Hematopoietic multipotent progenitor cell treated with erythropoietin and hydrocortisone succinate and interleukin-3 and kit ligand, for 17 days (in vitro differentiated cells): ENCODE measurements at places on chromosomes 3 and 15.
A peak's percentile ranks its signal among the peaks of the same experiment; 100 is the strongest.

DNA sequence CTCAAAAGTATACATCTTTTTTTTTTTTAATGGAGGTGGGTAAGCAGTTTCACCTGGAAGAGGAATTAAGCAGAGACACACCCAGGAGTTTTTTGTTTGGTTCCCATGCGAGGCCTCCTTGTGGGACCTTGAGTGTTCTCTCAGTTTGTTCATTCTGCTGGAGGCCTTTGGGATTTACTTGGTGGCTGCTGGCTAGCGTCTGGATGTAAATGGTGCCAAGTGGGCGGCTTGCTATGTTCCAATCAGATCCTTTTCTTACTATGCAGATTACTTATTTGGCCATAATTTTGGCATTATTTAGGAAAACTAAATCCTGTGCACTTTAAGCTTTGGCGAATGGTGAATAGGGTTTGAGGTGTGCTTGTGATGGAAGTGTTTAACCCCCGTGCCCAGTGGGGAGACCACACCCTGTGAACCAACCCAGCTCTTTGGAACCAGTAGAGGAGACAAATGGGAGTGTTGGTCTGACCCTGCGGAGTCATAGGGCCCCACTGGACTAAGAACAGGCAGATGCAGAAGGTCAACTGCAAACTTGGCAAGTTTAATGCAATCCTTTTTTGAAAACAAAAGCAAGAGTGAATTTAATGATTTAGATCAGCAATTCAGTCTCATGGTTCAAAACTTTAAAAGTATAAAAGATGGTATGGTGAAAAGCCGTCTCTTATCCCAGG is 79.4 kb downstream of the EBLN2 start:
- no peak for DNase-seq

- DNase-seq: no peak
Observed at GRCh38 chr3:114666623-114667022, 372.8 kb downstream of the TIGIT start.

DNA sequence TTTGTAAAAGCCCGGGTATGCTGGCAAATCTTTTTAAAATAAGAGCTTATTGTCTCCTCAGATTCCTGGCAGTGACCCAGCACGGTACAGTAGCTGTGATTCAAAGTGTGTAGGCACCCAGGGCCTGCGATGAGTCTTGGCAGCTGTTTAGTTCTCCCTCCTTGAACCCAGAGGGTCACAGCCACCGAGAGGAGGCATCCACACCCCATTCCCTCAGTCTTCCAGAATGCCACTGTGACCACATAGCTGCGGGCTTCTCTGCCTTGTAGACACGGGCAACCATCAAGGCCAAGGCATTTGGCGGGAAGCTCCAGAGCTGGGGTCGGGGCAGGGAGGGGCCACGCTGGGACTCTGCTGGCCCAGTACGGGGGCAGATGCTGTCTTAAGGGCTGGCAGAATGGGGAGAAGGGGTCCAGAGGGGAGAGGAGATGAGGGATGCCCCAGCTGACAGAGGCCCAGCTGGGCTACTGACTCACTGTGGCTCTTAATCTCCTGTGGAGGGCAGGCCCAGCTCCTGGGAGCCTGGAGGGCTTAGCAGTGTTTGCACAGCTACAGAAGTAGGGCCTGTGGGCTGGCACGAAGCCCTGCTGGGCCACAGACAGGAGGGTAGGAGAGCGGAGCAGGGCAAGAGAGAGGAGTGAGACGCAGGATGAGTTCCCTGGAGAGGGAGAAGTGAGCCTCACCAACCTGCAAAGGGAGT is 68.8 kb upstream of the DLG1 start:
- DNase-seq: no peak

DNA sequence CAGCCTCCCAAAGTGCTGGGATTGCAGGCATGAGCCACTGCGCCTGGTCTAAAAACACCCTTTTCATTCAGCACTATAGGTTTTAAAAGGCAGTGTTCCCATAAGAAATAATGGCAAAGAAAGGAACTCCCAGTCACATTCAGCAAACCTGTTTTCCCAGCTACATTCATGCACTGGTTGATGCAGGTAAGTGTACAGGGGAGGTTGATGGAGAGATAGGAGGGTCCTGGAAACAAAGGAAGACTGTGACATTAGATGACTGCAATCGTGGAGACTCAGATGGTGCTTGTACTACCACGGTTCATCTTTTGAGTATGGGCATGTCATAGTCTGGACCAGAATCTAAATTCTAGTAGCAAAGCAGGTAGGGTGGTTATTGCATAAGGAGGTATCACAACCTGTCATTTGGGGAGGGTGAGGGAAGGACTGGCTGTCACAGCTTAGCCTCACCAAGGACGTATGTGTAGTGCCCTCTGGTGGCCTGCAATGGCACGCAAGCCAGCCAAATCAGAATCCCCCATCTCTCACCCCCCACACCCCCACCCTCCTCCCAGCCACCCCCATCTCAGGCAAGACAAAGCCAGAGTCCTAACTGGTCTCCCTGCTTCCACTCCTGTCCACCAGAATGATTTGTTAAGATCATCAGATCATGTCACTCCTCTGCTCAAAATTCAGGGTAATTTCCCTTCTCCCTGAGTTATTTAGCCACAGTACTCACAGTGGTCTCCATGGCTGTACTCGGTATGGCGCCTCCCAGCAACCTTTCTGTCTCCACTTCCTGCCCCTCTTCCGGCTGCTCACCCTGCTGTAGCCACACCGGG is 28.8 kb upstream of the UBL7 start:
- peak; percentile 69 for DNase-seq

DNA sequence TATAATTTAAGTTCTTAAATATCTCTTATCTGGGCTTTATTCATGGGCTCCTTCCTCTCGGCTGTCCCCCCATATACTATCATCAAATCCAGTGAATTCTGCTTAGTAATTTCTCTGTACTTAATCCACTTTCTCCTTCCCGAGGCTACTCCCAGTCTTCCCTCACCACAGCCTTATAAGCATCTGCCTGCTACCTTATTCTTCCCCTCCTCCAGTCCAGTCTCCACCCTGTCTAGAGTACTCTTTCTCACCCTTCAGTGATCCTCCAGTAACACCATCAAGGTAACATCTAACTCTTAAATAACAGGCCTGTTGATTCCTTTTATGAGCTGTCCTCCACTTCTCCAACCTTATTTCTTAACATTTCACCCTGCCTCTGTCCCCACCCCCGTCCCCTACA is 65.8 kb downstream of the NEO1 start:
- DNase-seq: no peak

DNA sequence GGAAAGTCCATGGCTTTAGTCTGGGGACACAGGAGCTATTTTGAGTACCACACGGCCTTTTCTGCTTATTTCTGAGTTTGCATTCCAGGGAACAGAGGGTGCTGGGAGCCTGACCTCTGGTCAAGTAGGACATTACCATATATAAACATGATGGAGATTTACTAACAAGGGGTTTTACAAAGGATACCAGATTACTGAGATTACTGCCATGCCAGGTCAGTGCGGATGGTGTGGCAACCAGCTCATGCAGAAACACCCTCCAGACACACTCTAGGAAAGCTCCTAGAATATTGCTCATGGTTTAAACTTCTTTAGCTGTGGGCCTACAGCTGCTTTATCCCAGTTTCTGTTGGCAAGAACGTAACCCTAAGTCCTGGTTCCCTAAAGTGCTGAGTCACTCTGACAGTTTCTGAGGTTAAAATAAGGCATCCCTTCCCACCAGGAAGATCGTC is 54.3 kb upstream of the AGTR1 start:
- DNase-seq: no peak

GRCh38 chr3:181711325-181712135 is at the start of gene SOX2:
SOX2 (plus strand) TSS chr3:181711925; CDS start chr3:181712361, 436 bp downstream.
- DNase-seq: no peak

DNA sequence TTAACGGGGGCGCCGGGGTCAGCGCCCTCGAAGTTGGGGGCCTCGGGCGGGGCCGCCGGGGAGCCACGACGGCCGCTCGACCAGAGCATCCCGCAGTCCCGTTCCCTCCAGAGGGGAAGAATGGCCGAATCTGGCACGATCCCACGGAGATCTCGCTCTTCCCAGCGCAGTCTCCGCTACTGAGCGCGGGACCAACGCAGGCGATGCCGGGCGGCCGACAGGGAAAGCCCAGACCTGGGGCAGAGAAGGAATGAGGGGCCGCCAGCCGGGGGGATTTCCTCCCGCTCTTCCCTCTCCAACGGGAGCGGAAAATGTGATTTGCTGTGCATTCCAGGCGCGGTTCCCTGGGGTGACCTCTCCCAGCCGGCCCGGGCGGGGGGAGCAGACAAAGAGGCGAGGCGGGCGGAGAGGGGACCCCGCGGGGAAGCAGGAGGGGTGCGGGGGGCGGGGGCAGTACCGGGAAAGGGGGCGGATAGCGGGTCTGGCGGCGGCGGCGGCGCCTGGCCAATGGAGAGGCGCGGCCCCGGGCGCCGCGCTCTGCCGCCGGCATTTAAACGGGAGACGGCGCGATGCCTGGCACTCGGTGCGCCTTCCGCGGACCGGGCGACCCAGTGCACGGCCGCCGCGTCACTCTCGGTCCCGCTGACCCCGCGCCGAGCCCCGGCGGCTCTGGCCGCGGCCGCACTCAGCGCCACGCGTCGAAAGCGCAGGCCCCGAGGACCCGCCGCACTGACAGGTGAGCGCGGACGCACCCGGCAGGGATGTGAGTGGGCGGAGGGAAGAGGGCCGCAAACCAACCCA is at the start of gene GREM1:
Gene GREM1 (plus strand): TSS at position 579 of the 801 bp plus-strand sequence. CDS start 12,687 bp downstream, outside the sequence.
- DNase-seq: no peak

DNA sequence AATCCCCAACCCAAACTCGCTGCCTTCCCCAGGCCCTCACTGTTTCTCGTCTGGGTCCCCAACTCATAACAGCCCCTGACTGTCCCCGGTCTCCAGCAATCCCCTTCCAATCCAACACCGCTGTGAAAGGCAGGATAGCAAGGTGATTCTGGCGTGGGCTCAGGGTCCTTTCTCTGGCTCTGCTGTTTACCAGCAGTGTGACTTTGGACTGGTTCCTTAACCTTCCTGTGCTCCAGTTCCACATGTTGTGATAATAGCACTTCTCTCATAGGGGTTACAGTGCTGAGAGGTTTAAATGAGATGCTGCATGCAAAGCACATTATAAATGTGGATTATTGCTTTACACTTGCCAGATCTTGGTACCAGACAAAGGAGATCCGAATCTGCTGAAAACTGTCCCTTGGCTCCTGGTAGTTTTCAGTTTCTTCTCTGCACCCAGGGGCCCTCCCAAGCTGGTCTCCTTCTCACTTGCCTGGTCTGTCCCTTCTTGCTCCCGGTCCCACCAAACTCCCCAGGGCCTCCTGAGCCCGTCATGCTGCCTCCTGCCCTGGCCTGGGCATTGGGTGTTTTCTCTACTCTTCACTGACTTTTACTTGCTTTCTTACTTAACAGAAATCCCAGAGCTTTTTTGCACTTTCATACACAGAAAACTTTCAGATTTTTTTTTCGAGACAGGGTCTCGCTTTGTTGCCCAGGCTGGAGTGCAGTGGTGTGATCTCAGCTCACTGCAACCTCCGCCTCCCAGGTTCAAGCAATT is 26.8 kb upstream of the CYP11A1 start:
- no peak for DNase-seq

GRCh38 chr3:37330466-37330865 is 156.1 kb upstream of the LRRFIP2 start:
- DNase-seq: no peak

DNA sequence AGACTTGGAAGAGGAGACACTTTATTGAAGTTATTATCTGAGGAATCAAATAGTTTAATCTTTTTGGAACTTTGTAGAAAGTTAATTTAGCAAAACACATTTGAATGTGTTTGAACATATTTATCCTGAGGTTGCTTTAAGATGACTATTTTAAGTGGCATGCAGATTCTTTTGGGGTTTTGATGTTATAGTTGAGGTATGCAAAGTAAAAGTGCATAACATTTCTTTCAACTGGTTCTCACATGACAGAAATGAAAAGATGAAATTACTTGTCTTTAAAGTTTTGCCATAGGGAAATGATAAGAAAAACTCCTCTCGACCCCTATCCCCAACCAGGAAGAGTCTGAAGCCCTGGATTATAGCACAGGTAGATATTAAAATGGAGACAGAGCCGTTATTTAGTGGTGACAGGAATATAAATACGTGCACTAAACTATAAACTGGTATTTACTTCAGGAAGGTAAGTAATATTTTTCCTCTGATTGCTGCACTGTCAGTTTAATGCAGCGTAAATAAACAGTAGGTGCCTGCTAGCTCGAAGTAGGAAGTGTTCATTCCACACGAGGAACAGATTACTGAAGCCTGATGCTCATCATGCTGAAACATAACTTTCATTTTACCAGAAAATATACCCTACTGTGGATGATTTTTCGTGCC is 15.1 kb upstream of the SATB1 start:
- no peak for DNase-seq

- DNase-seq: no peak
Observed at GRCh38 chr15:56205061-56205876, 38.4 kb downstream of the RFX7 start.

- DNase-seq: no peak
Observed at GRCh38 chr3:178455946-178456345, 80.3 kb upstream of the KCNMB2 start.

DNA sequence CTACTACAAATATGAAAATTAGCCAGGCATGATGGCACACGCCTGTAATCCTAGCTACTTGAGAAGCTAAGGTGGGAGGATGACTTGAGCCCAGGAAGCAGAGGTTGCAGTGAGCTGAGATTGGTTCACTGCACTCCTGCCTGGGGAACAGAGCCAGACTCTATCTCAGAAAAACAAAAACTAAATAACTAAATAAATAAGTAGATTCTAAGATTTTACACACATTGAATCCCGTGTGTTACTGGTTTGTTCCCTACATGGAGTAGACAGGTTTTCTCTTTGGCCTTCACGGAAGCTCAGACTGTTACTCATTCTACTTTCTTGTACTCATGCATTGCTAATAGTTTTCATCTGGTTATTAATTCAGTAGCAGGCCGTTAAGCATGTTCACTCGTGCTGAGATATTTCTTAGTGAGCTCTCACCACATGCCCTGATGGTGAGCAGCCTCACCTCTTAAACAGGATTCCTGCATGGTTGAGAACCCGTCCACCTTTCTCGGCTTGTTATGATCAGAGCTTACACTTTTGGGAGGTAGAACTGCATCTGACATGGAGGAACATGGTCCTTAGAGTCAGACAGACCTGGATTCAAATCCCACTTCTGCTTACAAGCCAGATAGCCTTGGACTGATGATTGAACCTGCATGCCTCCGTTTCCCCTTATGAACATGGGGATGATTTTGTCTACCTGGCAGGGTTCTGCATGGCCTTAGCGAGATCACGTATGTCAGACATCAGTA is 49.1 kb downstream of the CMTM7 start:
- DNase-seq: no peak

- DNase-seq: no peak
Observed at GRCh38 chr3:55842204-55842603, 355.1 kb upstream of the WNT5A start.
